Suprapubic skin (tissue), 4 donors: ENCODE measurements at places on chromosomes 3 and 15. TPM values are rescaled to one million over a fixed set of nuclear protein-coding genes. Genes with fewer than 3 reads are reported as not detected.

DNA sequence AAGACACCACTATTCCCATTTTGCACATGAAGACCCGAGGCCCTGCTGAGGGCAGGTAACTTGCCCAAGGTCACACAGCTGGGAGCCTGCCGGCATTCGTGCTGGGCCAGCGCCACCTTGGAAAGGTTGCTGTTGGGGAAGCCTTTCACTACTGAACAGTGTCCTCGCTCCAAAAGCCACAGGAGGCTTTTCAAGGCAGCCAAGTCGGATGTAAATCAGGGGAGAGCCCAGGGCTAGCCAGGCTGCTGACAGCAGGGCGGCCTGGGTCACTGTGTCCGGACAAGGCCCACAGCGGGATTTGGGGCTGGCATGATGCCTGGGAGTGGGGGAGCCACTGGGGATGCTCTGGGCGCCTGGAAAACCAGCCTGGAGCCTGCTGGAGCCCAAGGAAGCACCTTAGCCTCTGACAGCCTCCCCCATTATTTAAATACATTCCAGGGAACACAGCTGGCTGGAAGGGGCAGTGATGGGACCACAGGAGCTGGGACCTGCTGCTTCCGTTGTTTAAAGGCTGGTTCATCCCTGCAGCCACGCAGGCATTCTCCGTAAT, 10.5 kb downstream of the SLC6A6 start:
- H3K27me3 ChIP-seq, result no peaks in the 10 kb centered on the region
- peaks cover 30% of the 10 kb centered on the region for H3K36me3 ChIP-seq
- H3K4me1 ChIP-seq, result peaks cover 25% of the 10 kb centered on the region
- H3K27ac ChIP-seq, result no peak overlapping the region
- no peak for DNase-seq

- H3K27me3 ChIP-seq, result no peaks in the 10 kb centered on the region
Measured at GRCh38 chr15:79364571-79365240, 53.8 kb downstream of the TMED3 start.

DNA sequence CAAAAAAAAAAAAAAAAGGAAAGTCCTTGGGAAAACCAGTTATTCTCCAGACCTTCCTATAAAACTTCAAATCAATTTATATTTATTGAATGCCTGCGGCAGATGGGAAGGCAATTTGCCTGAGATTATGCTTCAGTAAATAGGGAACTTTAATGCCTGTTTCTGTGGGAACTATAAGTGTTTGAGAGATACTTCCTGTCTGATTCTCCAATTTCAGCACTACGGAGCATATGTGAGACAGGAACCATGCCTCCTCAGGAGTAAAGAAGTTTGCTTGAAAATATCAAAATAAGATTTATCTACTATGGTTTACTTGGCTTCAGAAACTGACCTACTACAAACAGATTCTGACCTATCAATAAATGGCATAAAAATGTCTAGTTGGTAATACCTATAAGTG, 135.5 kb downstream of the CBLB start:
- DNase-seq, result no peak
- no peak overlapping the region for H3K4me3 ChIP-seq
- no peaks in the 10 kb centered on the region for H3K4me1 ChIP-seq
- no peaks in the 10 kb centered on the region for H3K27me3 ChIP-seq

GRCh38 chr3:178551916-178552321, 15.7 kb downstream of the KCNMB2 start:
- H3K27me3 ChIP-seq, result no peaks in the 10 kb centered on the region
- no peak overlapping the region for H3K4me3 ChIP-seq
- no peak for DNase-seq
- H3K4me1 ChIP-seq, result no peaks in the 10 kb centered on the region
- no peak overlapping the region for H3K27ac ChIP-seq

DNA sequence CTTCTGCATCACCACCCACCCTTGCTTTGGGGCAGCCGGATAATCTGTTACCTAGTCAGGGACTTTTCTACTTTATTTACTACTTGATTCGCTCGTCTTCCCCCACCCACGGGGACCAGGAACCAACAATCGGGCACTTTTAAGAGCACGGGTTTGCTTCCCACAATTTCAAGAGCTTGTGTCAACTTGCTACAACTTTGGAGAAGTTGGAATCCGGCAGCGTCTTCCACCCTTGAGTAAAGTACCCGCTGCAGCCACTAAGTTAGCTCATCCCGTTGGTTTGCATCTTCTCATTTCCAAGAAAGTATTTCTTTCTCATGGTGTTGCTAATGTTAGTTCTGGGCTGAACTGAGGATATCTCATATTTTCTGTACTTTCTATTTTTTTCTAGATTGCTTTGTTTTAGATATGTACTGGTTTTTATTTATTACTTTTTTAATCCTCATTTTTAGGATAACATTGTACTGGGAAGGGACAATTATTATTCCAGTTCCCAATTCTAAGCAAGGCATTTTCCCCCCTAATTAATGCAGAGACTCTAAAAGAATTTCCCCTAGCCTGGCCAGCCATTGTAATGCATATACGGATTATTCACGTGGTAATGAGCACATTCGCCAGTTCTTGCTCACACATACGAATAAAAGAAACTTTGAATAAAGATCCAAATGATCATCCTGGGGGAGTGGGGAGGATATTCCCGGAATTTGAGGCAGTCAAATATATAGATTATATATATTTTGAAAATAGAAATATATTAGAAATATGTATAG, 4.0 kb downstream of the SOX2 start:
- DNase-seq, result no peak
- no peaks in the 10 kb centered on the region for H3K36me3 ChIP-seq
- peaks cover 100% of the 10 kb centered on the region for H3K27me3 ChIP-seq
- no peak overlapping the region for H3K27ac ChIP-seq

DNA sequence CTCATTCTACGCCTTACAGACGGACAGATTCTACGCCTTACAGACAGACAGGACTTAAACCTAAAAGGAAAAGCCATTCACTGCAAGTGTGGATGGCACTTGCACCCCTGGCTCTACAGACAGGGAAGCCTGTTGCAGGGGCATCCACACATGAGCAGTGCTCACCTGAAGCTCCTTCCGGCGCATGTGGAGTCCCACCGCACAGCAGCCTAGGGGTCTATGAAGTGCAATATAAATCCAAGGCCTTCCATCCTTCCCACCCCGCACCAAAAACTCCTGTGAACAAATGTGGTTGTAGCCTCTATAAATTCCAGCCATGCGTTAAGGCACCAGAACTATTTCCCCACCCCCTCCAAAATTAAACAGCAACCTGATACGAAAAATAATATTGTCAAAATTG, 121.3 kb downstream of the LRIG1 start:
- H3K27ac ChIP-seq, result no peak overlapping the region
- no peaks in the 10 kb centered on the region for H3K27me3 ChIP-seq
- DNase-seq, result no peak
- H3K4me3 ChIP-seq, result no peak overlapping the region
- peaks cover 91% of the 10 kb centered on the region for H3K36me3 ChIP-seq

- no peak for DNase-seq
- H3K27ac ChIP-seq, result peak overlapping the region; percentile 76
- peaks cover 23% of the 10 kb centered on the region for H3K4me1 ChIP-seq
Measured at GRCh38 chr15:60787837-60788691, 309.1 kb upstream of the ICE2 start.

- no peaks in the 10 kb centered on the region for H3K27me3 ChIP-seq
- peaks cover 24% of the 10 kb centered on the region for H3K4me1 ChIP-seq
- no peak overlapping the region for H3K4me3 ChIP-seq
- no peaks in the 10 kb centered on the region for H3K36me3 ChIP-seq
- H3K27ac ChIP-seq, result no peak overlapping the region
Measured at GRCh38 chr3:150599611-150600297, 3.4 kb upstream of the SELENOT start.

DNA sequence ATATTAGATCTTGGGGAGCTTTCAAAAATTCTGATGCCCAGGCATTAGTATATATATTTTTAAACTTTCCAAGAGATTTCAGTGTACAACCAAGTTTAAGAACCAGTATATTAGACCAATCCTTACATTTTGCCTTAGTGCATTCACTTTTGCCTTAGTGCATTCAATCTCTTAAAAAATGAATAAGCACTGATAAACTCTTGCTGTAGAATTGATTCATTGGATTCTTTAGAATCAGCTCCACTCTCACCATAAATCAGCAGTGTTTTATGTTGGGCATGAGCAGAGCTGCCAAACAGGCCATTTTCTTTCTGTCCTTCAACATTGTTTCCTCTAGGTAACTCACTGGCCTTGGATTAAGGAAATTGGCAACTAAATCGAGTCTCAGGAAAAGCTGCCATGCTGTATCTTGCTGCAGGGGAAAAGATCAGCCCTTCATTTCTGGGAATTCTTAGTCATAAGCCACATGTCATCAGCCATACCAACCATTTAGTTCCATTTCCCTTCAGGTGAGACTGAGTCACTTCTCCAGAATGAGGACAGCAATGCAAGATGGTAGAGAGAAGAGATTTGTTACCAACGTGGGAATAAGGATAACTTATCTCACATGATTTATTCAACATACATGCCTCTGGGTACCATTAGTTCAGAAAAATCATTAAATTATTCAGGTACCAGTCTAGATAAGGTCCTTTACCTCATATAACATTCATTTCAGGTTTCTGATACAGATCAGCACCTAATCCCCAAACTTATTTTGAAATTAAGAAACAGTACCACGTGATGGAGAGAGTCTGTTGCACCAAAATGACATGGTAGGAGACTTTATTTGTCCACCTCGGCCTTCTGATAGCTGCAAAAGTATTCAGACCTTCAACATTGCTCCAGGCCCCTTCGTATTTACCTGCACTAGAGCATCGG, 192.5 kb downstream of the P3H2 start:
- peaks cover 5% of the 10 kb centered on the region for H3K4me1 ChIP-seq
- no peak for DNase-seq
- H3K27me3 ChIP-seq, result no peaks in the 10 kb centered on the region
- no peaks in the 10 kb centered on the region for H3K36me3 ChIP-seq
- H3K4me3 ChIP-seq, result no peak overlapping the region
- H3K27ac ChIP-seq, result peak overlapping the region; percentile 27

GRCh38 chr3:124587053-124587408, 143.2 kb upstream of the UMPS start:
- H3K4me1 ChIP-seq, result peaks cover 21% of the 10 kb centered on the region
- H3K4me3 ChIP-seq, result no peak overlapping the region
- H3K27ac ChIP-seq, result no peak overlapping the region
- no peaks in the 10 kb centered on the region for H3K36me3 ChIP-seq
- no peak for DNase-seq

DNA sequence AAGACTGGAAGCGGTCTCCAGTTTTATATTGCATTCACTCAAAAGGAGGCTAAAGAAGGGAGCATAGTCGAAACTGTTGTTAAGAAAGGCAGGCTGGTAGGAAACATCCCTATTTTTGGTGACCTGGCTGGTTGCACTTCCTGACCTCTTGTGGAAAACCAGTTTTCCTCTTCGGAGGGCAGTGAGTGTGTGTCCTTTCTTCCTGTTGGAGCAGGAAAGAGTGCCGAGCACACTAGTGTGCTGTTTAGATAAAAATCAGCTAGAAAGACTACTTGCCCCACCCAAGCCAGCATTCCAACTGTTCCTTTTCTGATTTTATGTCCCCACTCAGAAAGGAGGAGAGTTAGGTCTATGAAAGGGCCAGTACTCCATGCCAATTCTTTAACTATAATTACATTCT, 65.1 kb upstream of the CCR4 start:
- no peaks in the 10 kb centered on the region for H3K36me3 ChIP-seq
- H3K4me1 ChIP-seq, result no peaks in the 10 kb centered on the region
- no peak overlapping the region for H3K4me3 ChIP-seq
- H3K27me3 ChIP-seq, result no peaks in the 10 kb centered on the region
- no peak overlapping the region for H3K27ac ChIP-seq
- DNase-seq, result no peak

DNA sequence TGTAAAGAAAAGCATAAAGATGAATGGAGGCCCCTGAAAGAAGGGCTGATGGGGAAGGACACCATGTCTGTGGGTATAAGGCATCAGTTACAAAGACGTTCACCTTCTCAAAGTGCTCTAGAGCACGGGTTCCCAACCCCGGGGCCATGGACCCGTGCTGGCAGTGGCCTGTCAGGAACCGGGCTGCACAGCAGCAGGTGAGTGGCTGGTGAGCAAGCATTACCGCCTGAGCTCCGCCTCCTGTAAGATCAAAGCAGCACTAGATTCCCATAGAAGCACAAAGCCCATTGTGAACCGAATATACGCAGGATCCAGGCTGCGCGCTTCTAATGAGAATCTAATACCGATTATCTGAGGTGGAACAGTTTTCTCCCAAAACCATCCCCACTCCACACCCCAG, 25.7 kb downstream of the MYO1E start:
- no peak overlapping the region for H3K4me3 ChIP-seq
- H3K27ac ChIP-seq, result no peak overlapping the region
- no peak for DNase-seq

DNA sequence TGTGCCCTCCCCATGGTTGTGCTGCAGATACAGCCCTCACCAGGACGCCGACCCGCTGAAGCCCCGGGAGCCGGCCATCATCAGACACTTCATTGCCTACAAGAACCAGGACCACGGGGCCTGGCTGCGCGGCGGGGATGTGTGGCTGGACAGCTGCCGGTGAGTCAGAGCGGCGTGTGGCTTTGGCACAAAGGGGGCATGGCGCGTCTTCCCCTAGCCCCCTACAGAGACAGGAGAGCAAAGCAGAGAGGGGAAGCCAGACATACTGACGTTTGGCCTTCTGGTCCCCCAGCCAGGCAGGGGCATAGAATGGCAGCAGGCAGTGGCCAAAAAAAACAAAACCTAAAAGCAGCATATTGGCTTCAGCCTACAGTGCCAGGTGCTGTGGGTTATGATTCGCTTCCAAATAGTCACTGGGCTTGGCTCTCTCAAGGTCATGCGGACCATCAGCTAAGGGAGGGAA, 64.0 kb downstream of the MESD start:
- no peak for DNase-seq
- no peaks in the 10 kb centered on the region for H3K36me3 ChIP-seq
- H3K27me3 ChIP-seq, result no peaks in the 10 kb centered on the region
- H3K27ac ChIP-seq, result no peak overlapping the region

Gene TRIM71
- total RNA-seq, result not detected

Gene PTX3
- total RNA-seq, result 1.2 TPM

Gene GREM1
- 3.6 TPM for total RNA-seq

Gene LRRN1
- 3.9 TPM for total RNA-seq

Gene TBCCD1
- 17.5 TPM for total RNA-seq

Gene LEKR1
- total RNA-seq, result 1.0 TPM

Gene ATG3
- 81.6 TPM for total RNA-seq

Gene IL5RA
- total RNA-seq, result 0.16 TPM
